ENCODE measurements at places on chromosomes 1 and 21.

DNA sequence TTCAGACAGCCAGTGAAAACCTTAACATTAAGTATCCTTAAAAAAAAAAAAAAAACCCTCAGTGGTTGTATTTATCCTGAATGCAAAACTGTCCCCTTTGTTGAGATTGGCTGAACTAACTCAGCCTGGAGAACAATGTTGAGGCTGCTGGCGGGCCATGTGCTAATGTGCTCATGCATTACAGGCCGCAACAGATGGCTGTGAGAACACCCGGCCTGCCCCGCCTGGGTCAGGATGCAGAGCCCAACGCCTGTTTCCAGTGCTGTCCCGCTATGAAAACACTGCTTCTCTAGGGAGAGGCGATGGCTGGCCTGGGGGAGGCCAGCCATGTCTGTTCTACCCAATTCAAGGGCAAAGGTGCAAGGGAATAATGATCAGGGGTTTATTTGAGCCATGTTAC lies 13.8 kb downstream of the OLIG2 start:
- DNase-seq = no peak

GRCh38 chr1:15231714-15232201 lies 15.3 kb upstream of the FHAD1 start:
- peak; percentile 68 for DNase-seq

DNA sequence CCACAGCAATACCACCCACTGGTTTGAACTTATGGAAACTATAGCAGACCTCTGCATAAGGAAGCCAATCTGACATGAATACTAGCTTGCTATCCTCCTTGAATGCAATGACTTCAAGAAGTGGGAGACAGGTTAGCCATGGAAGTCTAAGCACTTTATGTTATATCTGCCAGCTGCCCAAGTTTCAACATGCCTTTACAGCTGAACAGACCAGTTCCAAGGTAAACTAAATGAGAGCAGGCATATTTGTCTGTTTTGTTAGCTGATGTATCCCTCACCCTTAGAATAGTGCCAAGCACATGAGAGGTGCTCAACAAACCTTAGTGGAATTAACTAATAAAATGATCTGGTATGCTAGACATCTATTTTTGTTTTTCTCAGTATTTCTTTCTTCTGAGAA lies 65.1 kb downstream of the ALG14 start:
- DNase-seq = no peak

- DNase-seq = no peak
Observed at GRCh38 chr1:6509919-6510291, 18.4 kb upstream of the PLEKHG5 start.
